ENCODE measurements at places on chromosomes 3 and 15.

- DNase-seq, result no peak
Measured at GRCh38 chr3:152870027-152870426, 35.1 kb downstream of the P2RY1 start.

- DNase-seq, result no peak
Measured at GRCh38 chr15:44710236-44711095, 657 bp downstream of the PATL2 start.

- DNase-seq, result no peak
Measured at GRCh38 chr3:139774560-139775302, 97.0 kb upstream of the NMNAT3 start.

DNA sequence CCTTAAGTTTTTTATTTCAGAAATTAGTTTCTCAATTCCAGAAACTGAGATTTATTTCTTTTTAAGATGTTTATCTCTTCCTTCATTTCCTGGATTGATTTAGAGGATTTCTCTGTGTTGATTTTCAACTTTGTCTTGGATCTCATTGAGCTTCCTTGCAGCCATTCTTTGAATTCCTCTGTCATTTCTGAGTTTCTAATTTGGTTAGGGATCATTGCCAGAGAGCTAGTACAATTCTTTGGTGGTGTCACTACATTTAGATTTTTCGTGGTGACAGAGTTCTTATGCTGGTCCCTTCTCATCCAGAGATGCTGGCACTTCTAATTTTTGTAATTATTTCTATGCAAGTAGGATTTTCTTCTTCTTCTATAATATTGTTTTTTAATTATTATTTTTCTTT lies 691.1 kb upstream of the NAALADL2 start:
- DNase-seq, result no peak

DNA sequence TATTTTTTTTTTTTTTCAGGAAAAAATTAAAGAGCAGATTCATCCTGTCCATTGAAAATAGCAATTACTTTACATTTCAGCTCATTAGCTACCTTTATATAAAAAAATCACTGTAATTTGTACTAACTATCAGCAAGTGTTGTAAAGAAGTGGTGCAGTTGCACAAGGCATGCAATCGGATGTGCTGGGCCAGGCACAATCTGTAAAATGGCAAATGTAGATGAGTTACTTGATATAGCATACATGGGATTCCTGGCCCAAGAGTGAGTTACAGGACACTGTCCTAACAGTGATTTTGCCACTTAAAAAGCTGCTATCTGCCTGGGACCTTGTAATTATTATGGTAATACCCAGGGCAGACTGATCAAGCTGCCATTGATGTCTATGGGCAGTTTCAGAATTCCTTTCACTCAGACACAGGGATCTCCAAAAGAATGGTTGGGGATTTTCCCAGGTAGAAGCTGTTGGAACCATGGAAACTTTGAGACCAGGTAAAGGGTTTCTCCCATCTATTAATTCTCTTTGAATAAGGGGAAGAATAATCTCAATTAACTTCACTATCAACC lies 182.2 kb upstream of the ICE2 start:
- DNase-seq, result no peak

DNA sequence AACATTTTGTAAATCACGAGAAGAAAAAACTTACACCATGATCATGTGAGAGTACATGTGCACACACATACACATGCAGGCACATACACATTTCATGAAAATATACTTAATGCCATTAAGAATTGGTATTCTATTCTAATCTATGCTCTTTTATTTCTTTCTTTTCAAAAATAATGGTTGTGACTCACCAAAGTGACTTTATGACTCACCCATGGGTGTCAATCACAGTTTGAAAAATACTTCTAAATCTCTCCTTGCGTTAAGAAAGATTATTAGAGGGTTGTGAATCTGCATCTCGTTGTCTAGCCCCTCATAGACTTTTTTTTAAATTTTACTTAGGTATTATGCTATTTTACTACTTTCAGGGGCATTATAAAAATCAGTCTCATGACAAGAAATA lies 254.2 kb downstream of the TUSC7 start:
- DNase-seq, result no peak

DNA sequence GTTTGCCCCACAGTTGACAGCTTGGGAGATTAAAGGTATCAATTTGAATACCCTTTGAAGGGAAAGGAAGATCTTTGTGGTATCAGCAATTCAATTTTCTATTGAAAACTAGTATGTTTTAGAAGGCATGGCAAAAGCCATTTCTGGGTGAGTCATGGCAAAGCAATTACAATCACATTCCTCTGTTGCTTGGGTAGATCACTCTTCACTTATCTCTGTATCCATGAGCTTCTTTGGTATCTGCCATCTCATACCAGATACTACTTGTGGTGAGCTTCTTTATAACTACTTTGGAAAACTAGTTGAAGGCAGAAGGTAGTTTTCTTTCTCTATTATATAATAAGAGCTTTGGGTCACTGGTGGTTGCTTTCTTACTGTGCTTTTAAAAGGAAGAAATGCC lies 28.3 kb upstream of the LSAMP start:
- no peak for DNase-seq

- DNase-seq, result no peak
Measured at GRCh38 chr3:117630885-117631284, 921.3 kb downstream of the TUSC7 start.

- no peak for DNase-seq
Measured at GRCh38 chr15:74453925-74454763, 6.8 kb downstream of the UBL7 start.

DNA sequence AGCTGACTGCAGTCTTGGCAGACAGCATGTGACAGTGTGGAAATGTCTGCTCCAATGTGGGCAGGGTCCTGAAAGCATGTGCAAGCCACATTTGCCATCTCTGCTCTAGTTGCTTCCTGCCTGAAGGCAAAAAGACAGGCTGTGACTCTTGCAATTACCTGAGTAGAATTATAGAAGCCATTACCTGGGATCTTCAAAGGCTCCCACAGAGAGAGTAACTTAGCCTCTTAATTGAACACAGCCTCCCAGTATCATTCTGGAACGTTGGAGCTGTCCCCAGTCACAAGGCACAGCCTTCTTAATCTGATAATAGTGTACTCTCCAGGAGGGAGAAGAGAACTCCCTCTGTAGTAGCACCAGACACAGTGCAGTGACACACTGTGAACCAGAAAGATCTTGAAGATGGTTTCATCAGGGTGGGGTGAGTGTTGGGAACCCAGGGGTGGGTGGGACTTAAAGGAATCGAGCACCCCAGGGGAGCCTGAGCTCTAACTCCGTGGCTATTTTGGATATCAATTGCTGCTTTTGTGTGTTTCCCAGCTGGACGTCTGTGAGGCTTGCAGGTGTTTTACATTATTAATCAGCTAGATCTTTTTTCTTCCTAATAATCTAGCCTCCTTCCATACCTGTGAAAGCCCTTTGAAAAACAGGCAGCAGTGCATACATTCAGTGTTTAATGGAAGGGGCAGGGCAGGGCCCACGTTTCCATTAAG lies 40.6 kb upstream of the GLCE start:
- DNase-seq, result no peak

- DNase-seq, result no peak
Measured at GRCh38 chr15:59176653-59177316, 29.9 kb upstream of the LDHAL6B start.

DNA sequence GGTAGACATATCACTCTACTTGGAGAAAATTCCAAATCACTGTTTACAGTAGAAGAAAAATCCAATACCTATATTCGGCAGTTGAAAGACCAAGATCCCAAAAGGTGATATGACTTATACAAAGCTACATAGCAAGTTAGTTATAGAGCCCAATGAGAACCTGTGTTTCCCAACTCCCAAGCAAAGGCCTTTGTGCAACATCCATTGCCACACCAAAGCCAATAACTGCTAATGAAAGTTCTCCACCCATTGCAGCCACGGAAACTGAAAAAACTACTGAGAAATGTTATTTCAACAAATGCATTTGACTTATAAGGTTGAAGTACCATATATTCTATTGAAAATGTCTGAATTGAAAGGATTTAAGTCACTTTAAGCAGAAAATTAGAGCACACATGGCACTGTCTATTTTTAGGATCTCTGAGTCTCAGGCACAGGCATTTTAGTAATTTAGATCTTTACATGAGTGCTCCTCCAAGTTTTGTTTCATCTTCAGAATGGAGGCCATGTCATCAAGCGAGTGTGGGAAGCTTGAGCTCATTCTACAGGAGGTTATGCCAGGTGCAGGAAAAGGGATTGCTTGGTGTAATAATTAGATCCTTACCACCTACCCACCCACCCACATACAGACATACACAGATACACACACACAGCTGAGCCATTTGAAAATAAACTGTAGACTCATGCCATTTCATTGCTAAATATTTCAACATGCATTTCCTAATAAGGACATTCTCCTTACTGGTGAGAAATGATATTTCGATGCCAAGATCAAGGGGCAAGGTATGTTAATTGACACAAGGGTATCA lies 19.7 kb upstream of the ANO10 start:
- DNase-seq, result no peak

DNA sequence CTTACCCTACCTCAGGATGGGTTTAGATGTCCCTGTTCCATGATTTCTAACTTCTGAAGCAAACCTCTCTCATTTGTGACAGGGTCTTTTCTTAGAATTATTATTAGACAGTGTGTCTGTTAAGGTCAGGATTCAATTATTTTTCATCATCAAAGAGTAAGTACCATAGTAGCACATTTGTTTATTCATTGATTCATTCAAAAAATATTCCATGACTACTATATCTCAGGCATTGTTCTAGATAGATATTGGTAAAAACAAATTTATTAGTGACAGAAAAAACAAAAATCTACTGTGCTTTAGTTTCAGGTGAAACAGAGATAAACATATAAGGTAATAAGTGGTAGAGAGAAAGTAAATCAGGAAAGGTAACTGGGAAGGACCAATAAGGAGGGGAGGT lies 3.5 kb upstream of the PLOD2 start:
- no peak for DNase-seq

DNA sequence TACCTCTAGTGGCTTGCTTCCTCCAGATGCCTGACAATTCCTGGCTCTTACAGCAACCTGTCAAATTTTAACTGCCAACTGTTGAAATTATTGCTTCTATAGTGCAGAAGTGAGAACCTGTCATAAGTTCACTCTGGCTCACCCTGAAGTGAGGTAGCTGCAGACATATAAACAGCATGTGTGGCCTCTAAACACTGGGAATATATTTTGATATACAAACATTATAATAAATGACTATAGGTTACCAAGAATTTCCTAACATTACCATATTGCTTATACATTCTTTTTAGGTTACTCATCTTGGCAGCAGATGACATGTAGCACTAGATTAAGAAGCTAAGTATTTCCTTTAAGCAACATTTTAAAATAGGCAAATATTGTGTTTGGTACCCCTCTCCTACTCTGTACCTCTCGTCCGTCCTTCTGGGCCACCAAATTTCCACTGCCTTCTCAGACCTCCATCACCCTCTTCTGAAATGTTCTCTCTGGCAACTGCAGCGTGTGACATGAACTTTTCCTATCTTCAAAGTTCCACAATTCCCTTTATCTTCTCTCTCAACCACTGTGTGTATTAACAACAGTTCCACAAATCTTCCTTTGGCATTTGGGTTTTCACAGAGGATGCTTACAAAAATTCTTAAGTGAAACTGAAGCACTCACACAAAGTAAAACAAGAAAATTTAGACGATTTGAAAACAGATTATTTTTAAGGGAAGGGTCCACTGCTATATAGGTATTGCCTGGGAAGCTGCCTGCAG lies 15.3 kb upstream of the XXYLT1 start:
- no peak for DNase-seq

DNA sequence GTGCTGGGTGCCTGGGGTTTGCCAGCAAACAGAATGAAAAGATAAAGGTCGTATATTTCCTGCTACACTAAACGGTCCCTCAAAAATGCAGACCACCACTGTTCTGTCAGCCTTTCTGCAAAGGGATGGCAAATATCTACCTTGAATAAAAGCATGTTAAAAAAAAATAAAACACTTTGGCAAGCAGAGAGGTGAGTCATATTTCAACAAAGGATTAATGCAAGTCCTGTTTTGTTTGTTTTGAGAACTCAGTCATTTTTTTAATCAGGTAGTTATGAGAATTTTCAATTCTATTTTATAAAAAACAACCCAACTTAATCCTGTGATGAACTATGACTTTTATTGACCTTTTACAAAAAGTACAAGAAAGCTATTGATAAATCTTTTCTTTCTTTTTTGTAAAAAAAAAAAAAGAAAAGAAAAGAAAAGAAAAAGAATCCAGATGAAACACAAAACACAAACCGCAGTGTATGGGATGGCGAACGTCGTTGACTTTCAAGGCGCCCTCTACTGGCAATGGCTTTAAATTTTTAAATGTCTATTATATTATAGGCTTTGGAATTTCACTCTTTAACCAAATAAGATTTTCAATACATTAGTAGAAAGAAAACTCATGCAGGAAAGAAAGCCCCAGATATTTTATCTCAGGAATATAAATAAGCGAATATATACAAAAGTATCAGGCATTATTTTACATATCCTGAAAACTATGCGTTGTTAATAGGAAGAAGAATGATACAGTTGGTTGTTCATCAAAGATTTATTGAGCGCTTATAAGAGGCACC lies 87.8 kb downstream of the NCEH1 start:
- no peak for DNase-seq

- no peak for DNase-seq
Measured at GRCh38 chr3:138477801-138478200, 43.4 kb downstream of the ESYT3 start.

GRCh38 chr3:4546346-4547178 lies 53.4 kb downstream of the ITPR1 start:
- no peak for DNase-seq

DNA sequence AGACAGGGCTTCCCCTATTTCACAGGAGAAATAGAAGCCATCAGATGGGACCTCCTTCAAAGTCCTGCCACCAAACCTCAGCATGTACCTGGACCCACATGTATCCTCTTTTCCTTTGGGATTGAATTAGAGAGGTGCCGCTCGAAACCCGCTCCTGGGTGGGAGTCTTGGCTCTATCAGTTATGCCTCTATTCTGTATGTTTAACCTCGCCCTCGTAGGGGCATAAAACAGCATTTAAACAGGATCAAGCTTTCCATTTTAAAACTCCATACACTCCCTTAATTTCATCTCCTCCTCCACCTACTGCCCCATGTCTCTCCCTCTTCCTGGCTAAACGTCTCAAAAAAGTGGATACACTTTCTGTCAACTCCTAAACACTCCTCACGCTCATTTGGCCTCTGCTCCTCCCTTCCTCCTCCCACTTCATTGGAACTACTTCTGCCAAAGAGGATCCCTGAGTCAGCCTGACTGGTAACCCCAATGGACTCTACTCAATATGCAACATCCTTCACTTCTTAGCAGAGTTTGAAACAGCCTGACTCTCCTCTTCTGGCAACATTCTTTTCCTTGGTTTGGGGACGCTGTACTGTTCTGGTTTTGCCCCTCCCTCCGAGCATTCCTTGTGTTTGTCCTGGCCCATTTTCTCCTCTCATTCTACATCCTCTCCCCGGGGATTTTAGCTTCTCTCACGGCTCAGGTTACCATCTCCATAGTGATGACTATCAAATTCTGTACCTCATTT lies 23.0 kb upstream of the MUC20 start:
- no peak for DNase-seq

DNA sequence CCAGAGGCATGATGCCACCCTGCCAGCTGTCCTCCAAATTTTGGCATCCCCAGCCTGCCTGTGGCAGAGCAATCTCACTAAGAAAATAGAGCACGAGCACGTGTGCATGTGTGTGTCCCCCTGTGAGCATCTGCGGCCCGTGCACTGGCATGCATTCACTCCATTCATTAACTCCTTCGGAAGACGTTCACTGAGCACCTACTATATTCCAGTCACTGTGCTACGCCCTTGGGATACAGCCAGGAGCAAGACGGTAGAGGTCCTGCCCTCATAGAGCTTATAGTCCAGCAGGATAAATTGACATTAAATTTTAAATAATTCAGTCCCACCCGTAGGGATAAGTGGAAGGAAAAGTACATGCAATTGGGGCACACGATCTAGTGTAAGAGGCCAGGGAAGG lies 40.0 kb upstream of the HES1 start:
- DNase-seq, result no peak
